Activated naive CD4-positive, alpha-beta T cell treated with anti-CD3 and anti-CD28 coated beads for 36 hours (primary cell): ENCODE measurements at places on chromosomes 11 and 22. TPM values are rescaled to one million over a fixed set of nuclear protein-coding genes. Genes with fewer than 3 reads are reported as not detected.

Gene TSGA10IP
- not detected for total RNA-seq

Gene MUC5AC
- total RNA-seq = not detected

Gene PNPLA5
- not detected for total RNA-seq

Gene GLYATL1
- not detected for total RNA-seq

Gene SYT8
- total RNA-seq = not detected

Gene OR52A1
- total RNA-seq = not detected

Gene PRR5
- 10.2 TPM for total RNA-seq

Gene CAVIN3
- 1.1 TPM for total RNA-seq

Gene OR6A2
- 0.05 TPM for total RNA-seq

Gene ALDH3B2
- total RNA-seq = not detected

Gene NEU3
- 16.4 TPM for total RNA-seq

Gene MYBPC3
- total RNA-seq = not detected

Gene MS4A1
- total RNA-seq = 0.35 TPM

Gene ASCL2
- total RNA-seq = not detected

Gene OR4A15
- not detected for total RNA-seq

Gene MED19
- 8.2 TPM for total RNA-seq

Gene KCTD14
- total RNA-seq = not detected

Gene OR2D2
- not detected for total RNA-seq

Gene KDM4E
- total RNA-seq = not detected

Gene CPT1B
- total RNA-seq = 43.7 TPM

Gene YDJC
- 53.2 TPM for total RNA-seq

Gene KCNQ1
- 10.8 TPM for total RNA-seq

Gene TBCEL
- 5.3 TPM for total RNA-seq

Gene CAPN1
- 73.5 TPM for total RNA-seq

Gene MN1
- total RNA-seq = 0.12 TPM

Gene PKDREJ
- total RNA-seq = not detected

Gene KCNQ1OT1
- total RNA-seq = 0.17 TPM

Gene NXPE4
- total RNA-seq = not detected

Gene KBTBD3
- 7.9 TPM for total RNA-seq

Gene ACP2
- total RNA-seq = 8.0 TPM

Gene DLG2
- 3.3 TPM for total RNA-seq

Gene CCDC134
- total RNA-seq = 19.3 TPM

Gene SPA17
- total RNA-seq = 5.1 TPM

Gene KRTAP5-11
- not detected for total RNA-seq

Gene SGSM1
- total RNA-seq = 0.17 TPM

Gene SNX32
- 1.5 TPM for total RNA-seq

Gene OR52D1
- total RNA-seq = not detected

Gene CCT8L2
- total RNA-seq = not detected

Gene LDHAL6A
- 0.19 TPM for total RNA-seq

Gene MS4A6E
- total RNA-seq = not detected

Gene TTLL1
- 7.4 TPM for total RNA-seq

Gene FXYD6
- total RNA-seq = not detected

Gene MOV10L1
- not detected for total RNA-seq

Gene TEX54
- total RNA-seq = not detected

Gene MB
- not detected for total RNA-seq

Gene RRAS2
- 36.8 TPM for total RNA-seq

Gene OTOG
- total RNA-seq = not detected

Gene CRACR2B
- total RNA-seq = 0.32 TPM

Gene APOL4
- total RNA-seq = 0.07 TPM

Gene RAC2
- total RNA-seq = 728 TPM

Gene HARBI1
- 2.8 TPM for total RNA-seq

Gene ADM2
- total RNA-seq = 7.5 TPM

Gene SERPING1
- total RNA-seq = 0.43 TPM

Gene LRRN4CL
- not detected for total RNA-seq

Gene CHADL
- total RNA-seq = 0.17 TPM
